ENCODE measurements at places on chromosomes 12 and 14.
A peak's percentile ranks its signal among the peaks of the same experiment; 100 is the strongest.

DNA sequence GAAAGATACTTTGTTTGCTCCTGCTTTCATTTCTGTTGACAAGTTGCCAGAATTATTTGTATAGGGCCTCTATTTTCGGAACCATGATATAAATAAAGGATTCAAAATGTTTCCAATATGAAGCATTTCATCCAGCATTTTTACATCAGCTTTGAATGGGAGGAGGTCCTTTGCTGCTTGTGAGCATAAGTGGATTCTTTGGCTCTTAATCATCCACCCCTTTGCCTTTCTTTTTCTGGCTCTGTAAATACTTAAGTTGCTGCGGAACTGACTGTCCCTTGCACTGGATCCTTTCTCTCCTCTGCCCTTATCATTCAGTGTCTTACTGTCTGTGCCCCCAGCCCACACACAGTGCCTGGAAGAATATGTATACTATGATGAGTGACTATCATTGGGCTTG lies 357.3 kb upstream of the RGS6 start:
- H3K36me3 ChIP-seq, result peaks cover 4% of the 10 kb centered on the region
- H3K4me1 ChIP-seq, result peaks cover 2% of the 10 kb centered on the region
- no peak overlapping the region for H3K4me3 ChIP-seq
- H3K27ac ChIP-seq, result no peak overlapping the region
- no peaks in the 10 kb centered on the region for H3K27me3 ChIP-seq

DNA sequence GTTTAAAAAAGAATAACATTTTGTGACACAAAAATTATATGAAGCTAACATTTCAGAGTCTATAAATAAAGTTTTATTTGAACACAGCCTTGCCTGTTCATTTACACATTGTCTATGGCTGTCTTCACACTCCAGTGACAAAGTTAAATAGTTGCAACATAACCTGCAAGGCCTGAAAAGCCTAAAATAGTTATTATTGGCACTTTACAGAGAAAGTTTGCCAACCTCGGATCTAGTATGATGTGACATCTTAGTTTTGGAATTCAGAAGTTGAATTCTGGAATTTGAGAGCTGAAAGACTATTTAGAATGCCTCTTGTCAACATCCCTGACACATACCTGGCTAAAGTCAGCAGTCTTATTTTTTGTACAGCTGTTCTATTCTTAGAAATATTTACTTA lies 68.3 kb downstream of the DYRK2 start:
- no peaks in the 10 kb centered on the region for H3K27me3 ChIP-seq
- no peaks in the 10 kb centered on the region for H3K36me3 ChIP-seq
- H3K4me1 ChIP-seq, result peaks cover 4% of the 10 kb centered on the region
- DNase-seq, result no peak

- no peak for DNase-seq
- H3K27ac ChIP-seq, result peak overlapping the region; percentile 37
- no peaks in the 10 kb centered on the region for H3K36me3 ChIP-seq
- no peak overlapping the region for H3K4me3 ChIP-seq
Observed at GRCh38 chr14:105072381-105072861, 7.2 kb upstream of the GPR132 start.

GRCh38 chr12:119060847-119061796 lies 79.8 kb downstream of the SRRM4 start:
- H3K4me1 ChIP-seq, result no peaks in the 10 kb centered on the region
- no peak overlapping the region for H3K4me3 ChIP-seq
- peaks cover 3% of the 10 kb centered on the region for H3K27me3 ChIP-seq
- no peaks in the 10 kb centered on the region for H3K36me3 ChIP-seq
- peak; percentile 29 for DNase-seq
- H3K27ac ChIP-seq, result no peak overlapping the region

DNA sequence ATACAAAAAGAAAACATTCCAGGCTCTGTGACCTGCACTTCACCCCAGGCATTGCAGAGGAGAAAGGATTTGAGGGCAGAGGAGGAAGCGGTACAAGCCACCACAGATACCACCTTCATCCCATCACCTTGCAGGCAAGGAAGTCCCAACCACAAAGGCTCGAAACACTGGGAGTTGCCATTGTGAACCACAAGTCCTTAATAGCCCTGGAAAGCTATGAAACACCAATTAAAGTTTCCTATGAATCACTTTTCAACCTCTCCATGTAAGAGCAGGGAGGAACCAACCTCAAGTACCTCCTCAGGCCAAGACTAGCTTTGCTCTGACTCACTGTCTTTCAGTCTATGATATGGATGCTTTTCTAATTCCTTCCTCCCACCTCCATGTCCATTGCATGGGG lies 27.0 kb downstream of the MAP3K9 start:
- peaks cover 17% of the 10 kb centered on the region for H3K4me1 ChIP-seq
- no peak overlapping the region for H3K27ac ChIP-seq
- H3K36me3 ChIP-seq, result no peaks in the 10 kb centered on the region

DNA sequence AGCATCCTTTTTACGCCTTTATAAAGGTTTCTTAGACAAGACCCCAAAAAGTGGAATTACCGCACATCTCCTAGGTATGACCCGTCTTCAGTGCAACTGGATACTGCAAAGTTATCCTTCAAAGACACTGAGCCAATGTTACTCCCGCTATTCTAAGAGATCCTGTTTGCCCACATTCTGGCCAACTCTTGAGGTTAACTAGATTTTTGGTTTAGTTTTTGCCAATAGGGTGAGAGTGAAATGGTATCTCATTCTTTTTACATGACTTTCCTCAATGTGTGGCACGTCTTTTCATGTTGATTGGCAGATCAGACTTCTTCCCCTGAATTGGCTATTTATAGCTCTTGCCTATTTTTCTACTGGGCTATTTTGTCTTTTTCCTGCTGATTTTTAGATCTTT lies 347.2 kb downstream of the MED13L start:
- H3K4me3 ChIP-seq, result no peak overlapping the region
- H3K27me3 ChIP-seq, result peaks cover 14% of the 10 kb centered on the region
- H3K27ac ChIP-seq, result no peak overlapping the region

DNA sequence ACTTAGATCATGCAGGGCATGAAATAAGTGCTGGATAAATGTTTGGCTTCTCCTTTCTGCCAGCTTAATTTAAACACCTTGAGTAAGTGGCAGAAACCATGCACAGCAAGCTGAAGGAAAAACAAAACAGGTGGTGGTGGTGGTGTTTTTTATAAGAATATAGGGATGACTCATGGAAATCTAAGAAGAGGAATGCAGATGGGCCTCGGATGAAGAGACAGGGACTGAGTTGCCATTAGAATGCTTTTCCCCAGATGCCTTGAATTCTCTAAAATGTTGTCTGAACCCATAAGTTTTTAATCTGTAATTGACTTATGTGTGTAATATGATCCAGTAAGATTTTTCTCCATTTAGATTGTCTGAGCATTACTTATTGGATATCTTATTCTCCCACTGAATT lies 93.1 kb upstream of the ZDHHC17 start:
- no peak overlapping the region for H3K4me3 ChIP-seq
- H3K27me3 ChIP-seq, result peaks cover 2% of the 10 kb centered on the region
- no peak for DNase-seq
- no peak overlapping the region for H3K27ac ChIP-seq

- H3K4me3 ChIP-seq, result no peak overlapping the region
- no peak overlapping the region for H3K27ac ChIP-seq
- no peaks in the 10 kb centered on the region for H3K36me3 ChIP-seq
- DNase-seq, result no peak
Observed at GRCh38 chr12:59122784-59123183, 202.5 kb upstream of the LRIG3 start.

DNA sequence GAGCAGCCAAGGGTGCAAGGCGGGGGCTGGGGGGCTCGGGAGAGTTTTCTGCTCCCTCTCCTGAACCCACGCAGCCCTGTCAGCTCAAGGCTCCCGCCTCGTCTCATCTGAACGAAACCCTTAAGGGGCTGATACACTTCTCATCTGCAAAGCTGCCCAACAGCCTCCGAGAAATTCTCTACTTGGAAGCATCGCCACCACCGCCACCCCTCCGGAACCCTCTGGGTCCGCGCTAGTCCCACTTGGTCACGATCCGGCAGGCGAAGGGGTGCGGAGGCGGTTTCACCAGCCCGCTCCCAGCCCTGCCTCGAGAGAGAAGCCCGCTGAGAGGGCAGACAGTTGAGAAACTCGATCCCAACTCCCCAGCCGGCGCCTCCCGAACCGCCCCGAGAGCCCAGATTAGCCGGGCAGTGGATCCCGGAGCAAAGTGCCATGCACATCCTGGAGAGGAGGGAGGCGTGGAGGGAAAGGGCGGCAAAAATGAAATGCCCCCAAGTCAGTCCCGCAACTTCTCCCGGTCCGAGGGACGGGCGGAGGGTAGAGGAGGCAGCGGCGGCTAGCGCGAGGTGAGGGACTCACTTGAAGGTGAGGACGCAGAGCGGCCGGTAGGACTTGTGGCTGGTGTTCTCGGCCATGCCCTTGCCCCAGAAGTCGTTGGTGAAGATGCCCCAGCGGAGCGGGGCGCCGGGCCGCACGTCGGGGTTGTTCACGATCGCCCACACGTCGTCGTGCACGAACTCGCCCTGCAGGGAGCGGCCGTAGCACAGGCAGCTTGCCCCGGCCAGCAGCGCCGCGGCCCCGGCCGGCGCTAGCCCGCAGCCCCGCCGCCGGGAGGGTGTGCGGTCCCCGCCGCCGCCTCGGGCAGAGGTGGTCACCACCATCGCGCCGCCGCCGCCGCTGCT lies 620 bp downstream of the TMTC1 start:
- peaks cover 18% of the 10 kb centered on the region for H3K4me1 ChIP-seq
- peaks cover 66% of the 10 kb centered on the region for H3K27me3 ChIP-seq
- peak; percentile 27 for DNase-seq
- H3K27ac ChIP-seq, result no peak overlapping the region

GRCh38 chr14:104694991-104695659 lies 5.7 kb downstream of the INF2 start:
- peaks cover 44% of the 10 kb centered on the region for H3K36me3 ChIP-seq
- peaks cover 47% of the 10 kb centered on the region for H3K4me1 ChIP-seq
- peak overlapping the region; percentile 60 for H3K4me3 ChIP-seq
- no peaks in the 10 kb centered on the region for H3K27me3 ChIP-seq

DNA sequence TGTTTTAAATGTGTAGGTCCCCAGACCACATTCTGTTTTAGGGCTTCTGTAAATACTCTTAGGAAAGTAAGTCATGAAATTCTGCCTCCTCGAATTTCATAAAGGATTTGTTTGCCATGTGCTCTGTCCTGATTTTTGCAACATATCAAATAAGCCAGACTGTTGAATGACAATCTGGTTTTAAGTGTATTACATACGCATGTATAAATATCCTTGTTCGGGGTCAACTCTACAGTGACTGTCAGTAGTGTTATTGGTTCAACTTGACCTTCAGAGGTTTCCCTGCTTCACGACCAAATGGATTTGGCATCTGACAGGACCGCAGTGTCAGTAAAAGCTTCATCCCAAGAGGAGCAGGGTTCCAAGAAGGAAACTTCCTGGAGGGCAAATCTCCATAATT lies 52.7 kb downstream of the PPM1A start:
- H3K4me3 ChIP-seq, result no peak overlapping the region
- H3K4me1 ChIP-seq, result no peaks in the 10 kb centered on the region
- DNase-seq, result no peak
- H3K36me3 ChIP-seq, result peaks cover 11% of the 10 kb centered on the region

- H3K4me3 ChIP-seq, result no peak overlapping the region
- no peak for DNase-seq
- H3K27me3 ChIP-seq, result peaks cover 7% of the 10 kb centered on the region
- H3K4me1 ChIP-seq, result peaks cover 8% of the 10 kb centered on the region
- H3K27ac ChIP-seq, result no peak overlapping the region
Observed at GRCh38 chr12:2092890-2093289, 40.1 kb downstream of the CACNA1C start.

DNA sequence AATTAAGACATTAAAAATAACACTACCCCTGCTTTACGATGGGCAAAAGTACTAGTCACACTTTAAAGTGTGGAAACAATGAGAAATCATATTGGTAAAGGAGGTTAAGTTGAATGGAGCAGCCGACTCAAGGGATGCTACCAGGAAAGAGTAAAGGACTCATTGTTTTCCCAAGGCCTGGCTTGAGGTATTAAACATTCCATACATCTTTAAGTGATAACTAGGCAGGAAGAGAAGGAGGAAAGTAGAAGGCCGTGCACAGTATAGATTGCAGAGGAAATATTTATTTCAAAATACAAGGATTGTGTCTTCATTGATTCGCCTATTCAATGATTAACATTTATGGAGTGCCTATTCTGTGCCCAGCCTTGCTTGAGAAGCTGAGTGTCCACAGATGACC lies 20.6 kb upstream of the YARS2 start:
- H3K4me3 ChIP-seq, result no peak overlapping the region
- no peaks in the 10 kb centered on the region for H3K36me3 ChIP-seq
- H3K27me3 ChIP-seq, result peaks cover 26% of the 10 kb centered on the region

- peak overlapping the region; percentile 53 for H3K27ac ChIP-seq
- H3K4me3 ChIP-seq, result no peak overlapping the region
- DNase-seq, result peak; percentile 36
- H3K36me3 ChIP-seq, result peaks cover 94% of the 10 kb centered on the region
- H3K4me1 ChIP-seq, result no peaks in the 10 kb centered on the region
- H3K27me3 ChIP-seq, result no peaks in the 10 kb centered on the region
Observed at GRCh38 chr14:102046337-102047278, 40.2 kb downstream of the HSP90AA1 start.

DNA sequence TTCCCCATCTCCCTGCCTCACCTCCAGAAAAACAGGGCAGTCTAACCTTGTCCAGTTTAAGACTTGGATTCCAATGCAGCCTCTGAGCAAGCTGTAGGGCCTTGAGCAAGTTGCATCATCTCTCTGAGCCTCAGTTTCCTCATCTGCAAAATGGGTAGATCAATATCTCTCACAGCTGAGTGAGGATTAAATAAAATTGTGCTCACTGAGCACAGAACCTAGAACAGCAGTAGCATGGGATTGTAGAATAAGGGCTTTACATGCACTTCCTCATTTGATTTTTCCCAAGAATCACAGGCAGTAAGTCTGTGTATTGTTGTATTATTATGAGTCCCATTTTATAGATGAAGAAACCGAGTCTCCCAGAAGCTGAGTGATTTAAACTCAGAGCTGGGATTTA lies 2.0 kb downstream of the DTX1 start:
- no peaks in the 10 kb centered on the region for H3K36me3 ChIP-seq
- H3K27ac ChIP-seq, result no peak overlapping the region
- no peak overlapping the region for H3K4me3 ChIP-seq

DNA sequence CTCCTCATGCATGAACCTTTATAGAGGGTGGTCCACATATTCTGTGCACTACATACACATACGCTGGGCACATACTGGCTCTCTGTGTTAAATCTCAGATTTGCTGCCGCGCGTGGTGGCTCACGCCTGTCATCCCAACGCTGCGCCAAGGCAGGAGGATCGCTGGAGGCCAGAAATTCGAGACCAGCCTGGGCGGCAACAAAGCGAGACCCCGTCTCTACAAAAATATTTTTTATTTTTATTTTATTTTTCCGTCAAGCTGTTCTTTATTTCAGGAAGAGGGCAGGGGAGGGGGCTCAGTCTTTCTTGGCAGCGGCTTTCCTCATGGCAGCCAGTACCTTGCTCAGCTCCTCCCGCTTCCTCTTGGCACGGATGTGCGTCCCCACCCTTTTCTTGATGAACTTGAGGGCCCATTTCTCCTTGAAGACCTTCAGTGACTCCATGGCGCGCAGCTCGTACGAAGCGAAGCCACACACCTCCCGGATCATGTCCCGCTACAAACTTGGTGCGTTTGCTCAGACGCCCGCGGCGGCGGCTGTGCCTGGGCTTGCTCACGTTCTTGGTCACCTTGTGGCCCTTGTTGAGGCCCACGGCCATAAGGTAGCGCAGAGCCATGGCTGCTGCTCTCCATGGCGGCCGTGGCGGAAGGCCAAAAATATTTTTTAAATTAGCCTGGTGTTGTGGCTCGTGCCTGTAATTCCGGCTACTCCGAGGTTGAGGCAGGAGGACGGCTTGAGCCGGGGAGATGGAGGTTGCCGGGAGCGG lies 3.2 kb downstream of the DCAF4 start:
- H3K4me1 ChIP-seq, result peaks cover 22% of the 10 kb centered on the region
- DNase-seq, result no peak
- H3K27ac ChIP-seq, result no peak overlapping the region
- H3K4me3 ChIP-seq, result no peak overlapping the region
- H3K27me3 ChIP-seq, result peaks cover 6% of the 10 kb centered on the region

Data from activated T-cell treated with anti-CD3 and anti-CD28 coated beads, Interleukin-2, amount 50 U/mL, for 24 hours (primary cell).